IgD-negative memory B cell (primary cell): ENCODE measurements at places on chromosomes 5 and 9. TPM values are rescaled to one million over a fixed set of nuclear protein-coding genes. Genes with fewer than 3 reads are reported as not detected.

Gene PIP5K1B
- polyA plus RNA-seq = 5.0 TPM

Gene DNM1
- 0.18 TPM for polyA plus RNA-seq

Gene CREB3
- 29.3 TPM for polyA plus RNA-seq

Gene RAPGEF6
- polyA plus RNA-seq = 16.6 TPM

Gene MACIR
- polyA plus RNA-seq = 2.2 TPM

Gene MAMDC4
- polyA plus RNA-seq = 0.11 TPM

Gene GPR107
- polyA plus RNA-seq = 2.1 TPM

Gene TSLP
- not detected for polyA plus RNA-seq

Gene IFNA21
- not detected for polyA plus RNA-seq
